ENCODE measurements at places on chromosomes 6 and 20. TPM values are rescaled to one million over a fixed set of nuclear protein-coding genes. Genes with fewer than 3 reads are reported as not detected.

The FAM83B gene
- under 0.01 TPM for total RNA-seq

The LRRC1 gene
- total RNA-seq = 8.0 TPM

The FGD2 gene
- under 0.01 TPM for total RNA-seq

The UBD gene
- not detected for total RNA-seq

The PPP1R11 gene
- total RNA-seq = 35.1 TPM

The SAPCD1 gene
- total RNA-seq = 0.59 TPM

The CD24 gene
- total RNA-seq = 3.3 TPM

DNA sequence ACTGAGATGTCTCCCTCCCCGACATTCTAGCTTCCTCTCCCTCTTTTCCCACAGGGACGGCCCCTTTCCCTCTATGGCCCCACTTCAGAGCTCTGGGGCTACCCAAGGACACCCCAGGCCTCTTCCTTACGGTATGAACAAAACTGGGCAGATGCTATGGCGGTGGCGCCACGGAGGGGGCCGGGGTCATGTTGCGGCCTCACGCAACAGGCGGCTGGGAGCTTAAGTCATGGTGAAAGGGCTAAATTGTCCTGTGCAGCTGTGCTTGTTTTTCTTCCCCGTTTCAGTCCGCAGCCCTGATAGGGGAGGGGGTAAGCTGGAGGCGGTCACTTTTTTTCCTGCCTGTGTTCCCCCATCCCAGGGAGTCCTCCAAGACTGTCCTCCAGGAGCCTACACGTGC lies 17.6 kb upstream of the KIAA1755 start:
- no peak overlapping the region for H3K4me3 ChIP-seq
- H3K36me3 ChIP-seq = no peaks in the 10 kb centered on the region
- DNase-seq = no peak
- peaks cover 26% of the 10 kb centered on the region for H3K4me1 ChIP-seq
- no peak overlapping the region for H3K27ac ChIP-seq

DNA sequence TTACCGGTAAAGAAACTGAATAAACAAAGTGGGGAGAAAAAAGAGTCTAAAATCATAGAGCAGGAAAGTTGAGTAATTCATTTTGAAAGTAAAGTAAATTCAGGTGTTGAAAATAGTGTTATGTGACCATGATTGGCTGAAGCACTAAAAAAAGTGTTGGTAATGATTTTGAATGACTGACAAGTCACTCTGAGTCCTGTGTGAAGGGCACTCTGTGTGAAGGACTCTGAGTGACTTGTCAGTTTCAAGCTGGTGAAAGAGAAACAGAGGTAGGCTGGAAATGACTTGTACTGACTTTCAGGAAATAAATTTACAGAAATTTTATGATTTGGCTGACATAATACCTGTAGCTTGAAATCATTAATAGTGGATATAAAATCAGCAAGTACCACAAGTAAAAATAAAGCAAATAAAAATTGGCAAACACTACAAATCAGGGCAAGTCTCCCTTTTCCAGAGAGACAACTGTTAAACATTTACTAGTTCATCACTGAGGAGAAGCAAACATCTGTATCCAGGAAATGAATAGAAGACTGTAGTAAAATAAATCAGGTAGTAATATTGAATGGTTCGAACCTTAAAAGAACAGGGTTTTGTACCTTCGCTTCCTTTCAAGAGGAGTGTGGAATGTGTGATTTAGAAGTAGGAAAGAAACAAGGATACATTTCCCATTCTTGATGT lies 630.6 kb downstream of the GRIK2 start:
- no peaks in the 10 kb centered on the region for H3K27me3 ChIP-seq
- H3K4me1 ChIP-seq = no peaks in the 10 kb centered on the region
- no peaks in the 10 kb centered on the region for H3K36me3 ChIP-seq
- H3K4me3 ChIP-seq = no peak overlapping the region
- no peak overlapping the region for H3K27ac ChIP-seq

DNA sequence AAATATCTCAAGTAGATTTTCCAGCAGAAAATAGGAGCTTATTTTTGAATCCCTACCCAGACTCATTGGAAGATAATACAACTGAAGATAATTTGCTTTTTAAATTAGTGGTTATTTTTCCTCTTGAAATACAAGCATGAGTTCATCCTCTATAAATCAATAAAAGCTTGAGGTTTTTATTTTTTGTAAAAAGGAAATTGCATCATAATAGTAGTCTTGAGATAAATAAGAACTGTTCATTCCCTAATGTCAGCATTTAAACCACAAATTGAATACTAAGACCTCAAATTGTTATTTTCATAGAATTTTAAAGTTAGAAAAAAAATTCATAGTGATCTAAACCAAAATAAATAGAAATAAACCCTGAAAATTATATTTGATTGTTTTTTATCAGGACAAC lies 719.1 kb downstream of the CD109 start:
- H3K27ac ChIP-seq = no peak overlapping the region
- H3K4me1 ChIP-seq = peaks cover 3% of the 10 kb centered on the region
- no peak for DNase-seq
- no peaks in the 10 kb centered on the region for H3K36me3 ChIP-seq
- no peaks in the 10 kb centered on the region for H3K27me3 ChIP-seq

- DNase-seq = no peak
- H3K27me3 ChIP-seq = peaks cover 3% of the 10 kb centered on the region
- peaks cover 9% of the 10 kb centered on the region for H3K4me1 ChIP-seq
- H3K27ac ChIP-seq = no peak overlapping the region
- H3K4me3 ChIP-seq = no peak overlapping the region
These were observed 115.9 kb upstream of the BMP2 start for GRCh38 chr20:6651561-6651960.

- H3K4me1 ChIP-seq = no peaks in the 10 kb centered on the region
- H3K36me3 ChIP-seq = no peaks in the 10 kb centered on the region
- peaks cover 10% of the 10 kb centered on the region for H3K27me3 ChIP-seq
These were observed 272.2 kb upstream of the FOXQ1 start for GRCh38 chr6:1039746-1040145.

DNA sequence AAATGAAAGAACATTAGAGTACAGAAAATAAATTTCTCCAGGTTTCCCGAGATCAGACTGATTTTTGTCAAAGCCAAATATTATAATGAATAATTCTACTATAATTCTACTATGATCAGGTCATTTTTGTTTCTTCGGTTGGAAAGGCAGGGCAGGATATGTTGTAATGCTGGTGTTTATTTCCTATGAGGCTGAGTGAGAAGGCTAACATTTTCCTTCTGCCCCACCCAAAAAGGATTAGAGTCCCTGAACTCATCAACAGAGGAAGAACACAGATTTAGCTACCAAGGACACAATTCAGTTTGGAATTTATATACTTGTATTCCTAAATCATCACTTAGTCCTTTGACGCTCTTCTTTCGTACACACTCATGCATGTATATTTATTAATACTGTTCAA lies 318.9 kb downstream of the SYNE1 start:
- no peaks in the 10 kb centered on the region for H3K27me3 ChIP-seq
- H3K4me3 ChIP-seq = no peak overlapping the region
- no peak for DNase-seq

GRCh38 chr6:23611776-23612381 lies 514.1 kb upstream of the NRSN1 start:
- H3K36me3 ChIP-seq = no peaks in the 10 kb centered on the region
- no peak overlapping the region for H3K27ac ChIP-seq
- H3K4me3 ChIP-seq = no peak overlapping the region
- H3K4me1 ChIP-seq = no peaks in the 10 kb centered on the region
- H3K27me3 ChIP-seq = no peaks in the 10 kb centered on the region

- H3K4me1 ChIP-seq = no peaks in the 10 kb centered on the region
- no peaks in the 10 kb centered on the region for H3K36me3 ChIP-seq
- no peak for DNase-seq
- no peak overlapping the region for H3K4me3 ChIP-seq
- H3K27me3 ChIP-seq = no peaks in the 10 kb centered on the region
- no peak overlapping the region for H3K27ac ChIP-seq
These were observed 101.7 kb downstream of the TSHZ2 start for GRCh38 chr20:53073636-53074415.

DNA sequence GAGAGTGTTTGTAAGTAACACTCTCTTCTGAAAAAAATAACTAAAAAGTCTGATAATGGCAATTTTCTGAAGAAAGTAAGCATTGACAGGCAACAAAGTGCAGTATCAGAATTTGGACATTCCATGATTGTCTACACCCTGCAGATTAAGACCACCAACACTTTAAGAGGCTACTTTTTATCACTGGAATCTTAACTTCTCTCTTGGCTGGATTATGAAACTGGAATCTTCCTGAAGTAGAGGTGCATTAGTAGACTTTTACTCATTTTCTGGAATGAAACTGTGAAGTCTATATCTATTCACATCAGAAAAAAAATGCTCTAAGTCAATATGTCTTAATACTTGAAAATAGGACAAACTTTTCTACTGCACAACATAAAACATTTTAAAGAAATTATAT lies 547.5 kb downstream of the COL12A1 start:
- H3K4me3 ChIP-seq = no peak overlapping the region
- peaks cover 26% of the 10 kb centered on the region for H3K4me1 ChIP-seq

DNA sequence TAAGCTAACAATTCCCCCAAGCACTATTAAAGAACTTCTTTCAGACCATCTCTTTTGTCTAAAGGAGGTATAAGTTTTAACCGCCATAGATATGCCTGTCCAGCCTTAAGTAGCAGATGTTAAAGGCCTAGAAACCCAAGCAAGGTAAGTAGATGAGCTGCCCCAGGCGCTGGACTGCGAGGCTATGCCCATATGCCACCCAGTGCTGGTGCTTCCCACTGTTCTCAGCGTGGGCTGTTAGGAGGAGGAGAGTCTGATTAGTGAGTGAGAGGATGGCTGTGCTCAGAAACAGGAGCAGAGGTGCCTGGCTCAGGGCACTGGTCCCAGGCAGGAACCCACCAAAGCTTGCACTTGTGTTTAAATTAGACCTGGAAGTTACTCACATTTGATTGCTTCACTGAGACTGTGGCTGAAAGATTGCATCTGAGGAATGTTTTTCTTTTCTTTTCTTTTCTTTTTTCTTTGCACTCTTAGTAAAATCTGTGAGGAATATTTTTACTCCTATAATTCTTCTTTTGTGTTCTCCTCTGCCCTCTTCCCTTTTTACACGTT lies 32.2 kb downstream of the PRPH2 start:
- no peak overlapping the region for H3K4me3 ChIP-seq
- H3K36me3 ChIP-seq = peaks cover 49% of the 10 kb centered on the region
- peaks cover 61% of the 10 kb centered on the region for H3K4me1 ChIP-seq
- H3K27ac ChIP-seq = peak overlapping the region; percentile 20
- DNase-seq = peak; percentile 49
- H3K27me3 ChIP-seq = no peaks in the 10 kb centered on the region

GRCh38 chr20:52461582-52461981 lies 270.0 kb upstream of the ZFP64 start:
- no peak overlapping the region for H3K4me3 ChIP-seq
- H3K27me3 ChIP-seq = no peaks in the 10 kb centered on the region
- no peaks in the 10 kb centered on the region for H3K36me3 ChIP-seq
- no peak overlapping the region for H3K27ac ChIP-seq
- no peaks in the 10 kb centered on the region for H3K4me1 ChIP-seq
- no peak for DNase-seq

- peak; percentile 46 for DNase-seq
- peak overlapping the region; percentile 79 for H3K4me3 ChIP-seq
- peak overlapping the region; percentile 88 for H3K27ac ChIP-seq
- H3K36me3 ChIP-seq = no peaks in the 10 kb centered on the region
These were observed 808 bp downstream of the ILRUN start for GRCh38 chr6:34695729-34696188.

GRCh38 chr6:56765494-56765893 lies 122.8 kb upstream of the DST start:
- no peaks in the 10 kb centered on the region for H3K27me3 ChIP-seq
- no peak overlapping the region for H3K27ac ChIP-seq
- H3K4me3 ChIP-seq = no peak overlapping the region
- no peak for DNase-seq
- no peaks in the 10 kb centered on the region for H3K36me3 ChIP-seq

- H3K4me3 ChIP-seq = no peak overlapping the region
- H3K27me3 ChIP-seq = no peaks in the 10 kb centered on the region
- H3K27ac ChIP-seq = no peak overlapping the region
- no peaks in the 10 kb centered on the region for H3K4me1 ChIP-seq
These were observed 254.0 kb upstream of the HTR1E start for GRCh38 chr6:86683132-86683908.

All from osteoblast (primary cell).